A549 treated with ZK216348 at 1 μM for 4 hours (cell line): ENCODE measurements at places on chromosomes 4 and X. TPM values are rescaled to one million over a fixed set of nuclear protein-coding genes. Genes with fewer than 3 reads are reported as not detected.

Gene CSN1S1
- total RNA-seq = not detected in 5 replicates

Gene MAP7D2
- total RNA-seq = 5.2 to 6.3 TPM (median 5.7 TPM) in 5 replicates

Gene UBA6
- total RNA-seq = 12.7 to 21.0 TPM (median 17.3 TPM) in 5 replicates

Gene LRP2BP
- total RNA-seq = 0.05 to 0.28 TPM (median 0.17 TPM) in 4 of 5 replicates, not detected in the other

Gene MGAT4D
- not detected in 5 replicates for total RNA-seq

Gene MAB21L2
- not detected in 5 replicates for total RNA-seq

Gene WDFY3
- 6.2 to 12.6 TPM (median 7.2 TPM) in 5 replicates for total RNA-seq

Gene MAGEA2B
- 0.12 to 0.21 TPM in 2 of 5 replicates, not detected in the others for total RNA-seq

Gene OCIAD2
- total RNA-seq = 102 to 172 TPM (median 107 TPM) in 5 replicates

Gene ARHGEF6
- 0.07 to 0.26 TPM (median 0.21 TPM) in 5 replicates for total RNA-seq
